ENCODE measurements at places on chromosomes 1 and 21.

DNA sequence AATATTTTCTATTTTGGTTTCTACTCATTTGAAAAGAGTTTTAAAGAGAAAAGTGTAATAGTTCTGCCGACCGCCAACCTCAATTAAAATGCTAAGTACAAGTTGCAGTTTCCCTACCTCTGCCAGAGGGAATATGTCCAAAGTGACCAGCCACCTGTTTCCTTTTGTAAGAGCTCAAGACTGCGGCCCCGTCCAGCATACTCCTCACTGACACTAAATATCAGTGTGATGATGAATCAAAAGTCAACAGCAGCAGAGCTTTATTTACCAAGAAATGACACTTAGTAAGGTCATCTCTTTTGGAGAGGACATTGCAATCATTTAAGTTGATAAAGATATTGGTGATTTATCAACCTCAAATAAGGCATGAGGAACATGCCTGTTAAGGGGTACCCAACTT is 57.4 kb upstream of the NRIP1 start:
- DNase-seq = peak; percentile 33

- DNase-seq = no peak
Measured at GRCh38 chr1:75503221-75503974, 107.5 kb downstream of the SLC44A5 start.

DNA sequence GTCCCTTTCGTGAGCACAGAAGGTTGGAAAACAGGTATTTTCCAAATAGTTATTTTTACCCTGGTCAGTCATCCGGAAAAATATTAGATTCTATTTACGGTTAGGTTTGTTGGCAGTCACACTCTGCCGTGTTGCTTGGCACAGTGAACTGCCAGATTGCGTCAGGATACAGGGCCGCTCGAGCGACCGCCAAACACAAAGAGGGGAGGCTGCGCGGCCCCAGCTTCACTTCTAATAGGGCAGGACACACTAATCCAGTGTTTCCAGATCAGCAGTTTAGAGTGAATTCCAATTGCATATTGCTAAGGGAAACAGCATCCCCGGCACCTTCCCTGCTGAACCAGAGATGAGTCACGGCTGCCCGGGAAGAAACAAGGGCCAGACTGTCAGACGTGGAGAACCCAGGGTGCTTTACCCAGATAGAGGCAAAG is 22.9 kb downstream of the UMODL1 start:
- DNase-seq = no peak

DNA sequence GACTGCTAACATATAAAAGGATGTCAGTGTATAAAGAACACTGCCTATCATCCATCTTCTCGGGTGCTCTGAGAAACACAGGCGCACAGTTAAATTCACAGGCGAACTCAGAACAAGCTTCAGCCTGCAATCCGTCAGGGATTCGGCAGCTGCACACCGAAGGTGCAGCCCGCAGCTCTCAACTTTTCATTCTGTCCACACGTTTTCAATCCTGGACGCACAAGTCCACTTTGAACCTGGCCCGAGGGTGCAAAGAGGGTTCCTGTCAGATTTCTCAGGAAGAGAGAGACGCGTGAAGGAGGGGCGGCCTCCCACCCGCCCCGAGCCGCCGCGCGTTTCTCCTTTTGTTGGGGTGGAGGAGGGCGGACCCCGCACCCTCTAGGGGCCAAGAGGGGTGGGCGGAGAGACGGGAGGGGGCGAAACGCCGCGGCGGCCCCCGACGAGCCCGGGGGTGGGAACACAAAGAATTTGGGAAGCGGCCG is 724 bp downstream of the DOCK7 start:
- DNase-seq = peak; percentile 65

- DNase-seq = peak; percentile 45
Measured at GRCh38 chr1:48223366-48224240, 1.1 kb downstream of the SLC5A9 start.

- DNase-seq = peak; percentile 86
Measured at GRCh38 chr1:31529999-31530684, 46.2 kb upstream of the TINAGL1 start.

DNA sequence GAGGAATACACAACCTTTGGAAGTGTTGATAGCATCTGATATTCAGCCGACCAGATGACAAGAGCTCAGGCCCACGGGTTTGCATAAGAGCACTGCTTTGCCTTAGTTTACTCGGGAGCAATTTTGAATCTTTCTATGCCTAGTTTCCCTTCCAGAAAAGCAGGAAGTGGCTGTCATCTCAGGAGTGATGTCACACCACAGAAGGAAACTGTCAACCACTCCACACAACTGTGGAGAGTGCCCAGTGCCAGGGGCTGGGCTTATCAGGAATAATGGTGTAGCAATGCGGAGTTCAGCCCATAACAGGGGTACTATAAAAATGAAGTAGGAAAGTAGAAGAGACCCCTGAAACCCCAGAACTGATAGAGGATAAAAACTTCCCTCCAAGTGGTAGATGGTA is 28.4 kb downstream of the NTPCR start:
- no peak for DNase-seq

DNA sequence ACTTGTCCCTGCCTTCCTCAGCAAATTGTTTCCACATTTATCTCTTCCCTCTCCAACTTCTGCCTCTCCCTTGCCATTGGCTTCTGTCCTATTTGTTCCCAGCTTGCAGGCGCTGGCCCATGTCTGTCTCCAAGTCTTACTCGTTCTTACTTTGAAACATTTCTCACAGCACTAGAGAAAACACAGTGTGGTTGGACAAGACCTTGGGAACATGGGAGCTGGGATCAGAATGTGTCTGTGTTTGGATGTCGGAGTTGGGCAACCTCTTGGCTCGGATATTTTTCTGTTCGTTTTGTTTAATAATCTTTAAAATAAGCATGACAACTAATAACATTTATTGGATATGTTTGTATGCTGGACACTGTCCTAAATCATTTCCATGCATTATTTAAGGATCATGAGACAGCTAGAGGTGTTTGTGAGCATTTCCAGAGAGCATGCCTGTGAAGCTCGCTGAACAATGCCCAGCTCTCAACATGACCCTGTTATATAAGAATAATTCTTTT is 5.9 kb upstream of the BRWD1 start:
- no peak for DNase-seq

DNA sequence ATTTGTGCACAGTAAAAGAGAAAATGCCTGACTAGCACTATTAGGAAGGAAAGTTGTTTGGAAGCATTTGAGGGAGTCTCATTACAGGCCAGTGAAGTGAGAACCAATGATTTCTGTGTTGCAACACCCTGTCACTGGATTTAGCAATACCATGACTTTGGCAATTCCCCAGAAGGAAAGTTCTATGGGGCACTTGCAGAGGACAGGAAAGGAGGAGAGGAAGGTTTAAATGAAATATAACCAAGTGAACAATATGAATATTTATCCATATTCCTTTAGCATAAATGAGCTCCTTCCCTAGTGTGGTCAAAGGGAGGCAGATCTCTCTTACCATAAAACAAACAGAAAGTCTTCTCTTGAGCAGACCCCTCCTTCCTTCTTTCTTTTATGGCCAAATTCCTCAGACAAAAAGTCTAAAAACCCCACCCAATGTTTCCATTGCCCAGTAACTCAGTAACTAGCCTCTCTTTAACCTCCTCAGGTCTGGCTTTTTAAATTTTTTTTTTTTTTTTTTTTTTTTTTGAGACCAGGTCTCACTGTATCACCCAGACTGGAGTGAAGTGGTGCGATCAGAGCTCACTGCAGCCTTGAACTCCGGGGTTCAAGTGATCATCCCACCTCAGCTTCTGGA is 5.5 kb downstream of the TLR5 start:
- no peak for DNase-seq

DNA sequence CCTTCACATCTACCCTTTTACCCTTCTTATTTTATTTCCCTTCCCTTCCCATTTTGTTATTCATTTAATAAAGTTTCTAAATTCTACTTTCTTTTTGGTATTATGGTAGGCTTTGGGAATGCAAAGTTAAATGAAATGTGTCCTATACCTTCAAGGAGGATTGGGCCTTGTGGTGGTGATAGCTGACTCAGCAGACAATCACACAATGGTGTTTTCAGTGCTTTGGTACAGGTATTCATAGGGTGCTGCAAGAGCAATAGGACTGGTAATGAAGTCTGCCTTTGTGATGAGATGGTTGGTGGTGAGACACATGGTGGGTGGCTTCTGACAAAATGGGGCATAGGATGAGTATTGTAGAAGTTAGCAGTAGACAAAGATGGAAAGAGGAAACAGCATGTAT is 21.9 kb upstream of the SPAG17 start:
- no peak for DNase-seq

- peak; percentile 89 for DNase-seq
Measured at GRCh38 chr1:27525296-27526272, 35.6 kb upstream of the WASF2 start.

DNA sequence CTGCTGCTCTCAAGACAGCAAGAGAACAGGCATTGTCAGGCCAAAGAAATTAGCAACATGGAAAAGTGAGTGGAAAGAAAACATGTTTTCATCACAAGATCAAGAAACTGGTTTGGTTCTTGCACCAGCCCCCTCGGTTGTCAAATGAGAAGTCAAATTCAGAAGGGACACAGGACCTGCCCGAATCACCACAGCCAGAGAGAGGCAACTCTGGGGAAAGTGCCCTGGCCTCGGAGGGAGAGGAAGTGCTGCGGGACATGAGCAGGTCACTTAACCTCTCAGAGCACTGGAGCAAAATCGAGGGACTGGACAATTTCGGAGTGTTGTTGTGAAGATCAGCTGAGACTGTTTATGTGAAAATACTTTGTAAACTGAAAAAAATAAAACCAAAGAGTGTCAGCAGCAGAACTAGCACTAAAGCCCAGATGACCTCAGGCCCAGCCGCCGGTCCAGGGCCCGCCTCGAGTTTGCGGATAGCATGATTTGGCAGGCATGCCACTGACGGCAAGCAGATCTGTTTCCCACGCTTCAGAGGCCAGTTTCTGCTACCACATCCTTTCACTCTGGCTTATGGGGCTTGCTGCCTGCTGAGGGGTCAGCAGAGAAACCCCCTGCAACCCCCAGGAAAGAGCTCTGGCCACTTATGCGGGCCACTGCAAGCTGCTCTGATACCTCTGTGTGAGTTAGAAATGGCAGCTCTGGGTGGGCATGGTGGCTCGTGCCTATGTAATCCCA is 32.1 kb downstream of the CD247 start:
- DNase-seq = no peak

GRCh38 chr1:47978486-47978885 is 18.7 kb downstream of the TRABD2B start:
- no peak for DNase-seq

GRCh38 chr1:244113532-244114320 is 62.6 kb downstream of the ZBTB18 start:
- DNase-seq = peak; percentile 49

- DNase-seq = peak; percentile 94
Measured at GRCh38 chr1:203325026-203325417, 19.7 kb downstream of the BTG2 start.

DNA sequence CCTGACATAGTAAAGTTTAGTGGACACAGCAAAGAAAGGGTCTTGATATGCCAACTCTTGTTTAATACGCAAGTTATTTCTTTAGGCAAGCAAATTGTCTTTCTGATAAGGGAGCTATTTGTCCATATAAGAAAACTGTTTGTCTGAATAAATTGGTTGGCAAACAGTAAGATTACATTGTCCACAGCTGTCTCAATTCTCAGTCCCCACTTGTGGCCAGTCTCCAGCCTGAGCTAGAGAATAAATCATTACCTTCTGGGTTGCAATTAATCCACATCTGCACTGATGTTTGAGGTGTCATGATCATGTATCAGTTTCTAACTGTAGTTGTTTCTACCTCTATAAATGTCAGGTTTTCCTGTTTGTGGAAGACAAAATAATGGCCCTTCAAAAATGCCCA is 60.0 kb upstream of the TNR start:
- DNase-seq = no peak

GRCh38 chr1:234125283-234125682 is 220.8 kb downstream of the SLC35F3 start:
- DNase-seq = peak; percentile 88

DNA sequence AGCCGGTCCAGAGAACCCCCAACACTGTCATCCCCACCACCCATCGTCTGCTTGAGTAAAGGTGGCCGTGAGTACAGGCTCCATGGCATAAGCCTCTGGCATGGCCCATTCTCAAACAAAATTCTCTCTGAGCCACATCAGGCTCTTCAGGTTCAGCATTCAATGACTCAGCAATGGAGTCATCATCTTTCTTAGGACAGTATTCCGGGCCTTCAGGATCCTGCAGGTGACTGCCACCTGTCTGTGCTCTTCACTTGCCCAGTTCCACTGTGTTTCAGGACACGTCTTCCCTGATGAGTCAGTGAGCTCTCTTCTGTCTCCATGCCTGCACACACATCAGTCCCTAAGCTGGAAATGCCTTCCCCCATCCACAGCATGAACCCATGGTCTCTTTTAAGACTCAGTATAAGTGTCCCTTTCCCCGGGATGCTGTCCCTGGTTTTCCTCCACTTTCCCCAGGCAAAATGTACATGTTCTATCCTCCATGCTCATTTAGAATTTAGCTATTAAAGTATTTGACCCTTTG is 81.1 kb upstream of the FGGY start:
- DNase-seq = no peak

DNA sequence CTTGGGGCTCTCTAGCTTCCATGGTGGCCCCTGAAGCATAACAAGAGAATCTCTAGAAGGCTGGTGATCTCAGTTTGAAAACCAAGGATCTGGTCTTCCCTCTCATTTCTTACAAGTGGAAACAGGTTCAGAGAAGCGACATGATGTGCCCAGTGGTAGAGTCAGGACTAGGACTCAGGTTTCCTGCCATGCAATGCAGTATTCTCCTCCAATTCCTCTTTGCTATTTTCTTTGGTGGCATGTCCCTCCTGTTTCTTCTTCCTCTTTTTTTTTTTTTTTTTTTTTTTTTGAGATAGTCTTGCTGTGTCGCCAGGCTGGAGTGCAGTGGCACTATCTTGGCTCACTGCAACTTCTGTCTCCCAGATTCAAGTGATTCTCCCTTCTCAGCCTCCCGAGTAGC is 195.6 kb upstream of the C1orf105 start:
- DNase-seq = no peak

DNA sequence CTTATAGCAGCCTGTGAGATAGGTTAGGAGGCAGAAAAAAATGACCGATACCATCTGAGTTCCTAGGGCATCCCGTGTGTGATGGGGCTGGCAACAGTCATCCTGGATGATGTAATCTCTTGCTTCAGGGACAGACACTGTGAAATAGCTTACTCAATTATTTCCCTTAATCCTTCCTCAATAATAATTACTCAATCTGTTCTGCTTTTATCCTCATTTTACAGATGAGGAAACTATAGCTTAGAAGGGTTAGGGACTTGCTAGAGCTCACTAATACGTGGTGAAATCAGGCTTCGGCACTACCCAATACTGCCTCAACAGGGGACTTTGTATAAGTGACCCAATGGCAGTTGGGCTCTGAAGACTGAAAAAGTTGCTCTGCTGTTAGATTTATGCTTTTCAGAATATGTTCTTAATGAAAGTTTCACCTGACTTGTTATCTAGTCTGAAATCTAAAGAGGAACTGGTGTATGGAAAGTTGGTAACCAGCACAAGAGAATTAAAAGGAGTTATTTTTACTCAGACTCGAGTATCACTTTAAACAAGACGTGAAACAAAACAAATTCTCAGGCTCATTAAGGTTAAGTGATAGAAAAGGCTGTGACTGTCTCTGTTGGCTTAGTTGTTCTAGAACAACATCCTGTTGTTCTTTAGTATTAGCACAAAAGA is 14.4 kb downstream of the CD55 start:
- no peak for DNase-seq

- DNase-seq = peak; percentile 71
Measured at GRCh38 chr21:42651515-42652401, 1.7 kb upstream of the PDE9A start.

GRCh38 chr1:102529446-102529845 is 532.7 kb upstream of the OLFM3 start:
- no peak for DNase-seq

Measured in NCI-H69 (cell line).